ENCODE measurements at places on chromosomes 7 and 10.

DNA sequence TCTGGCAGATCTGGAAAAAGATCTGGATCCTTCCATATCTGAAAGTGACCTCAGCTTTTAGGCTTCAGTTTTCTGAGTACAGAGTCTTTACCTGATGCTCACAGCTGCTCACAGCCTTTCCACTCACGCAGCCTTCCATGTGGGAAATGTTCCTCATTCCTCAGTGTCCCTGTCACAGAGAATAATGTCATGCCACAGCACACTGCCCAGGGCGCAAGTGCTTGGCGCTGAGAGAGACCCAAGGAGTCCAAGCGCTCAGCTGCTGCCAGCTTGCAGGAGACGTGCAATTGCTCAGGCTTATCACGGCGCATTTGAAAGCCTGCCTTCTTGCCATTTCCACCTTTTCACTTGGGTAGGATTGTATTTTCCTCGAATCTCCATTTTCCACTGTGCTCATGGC lies 271.9 kb upstream of the MKI67 start:
- no peak for DNase-seq

- DNase-seq: no peak
These were observed 126.8 kb downstream of the ADRA2A start for GRCh38 chr10:111203615-111204014.

- DNase-seq: peak; percentile 63
These were observed at the start of gene SFXN2 for GRCh38 chr10:102714621-102715455. Gene SFXN2 (plus strand): TSS chr10:102714636. CDS start chr10:102726637, 12,001 bp downstream.

- no peak for DNase-seq
These were observed 79.5 kb upstream of the PRSS58 start for GRCh38 chr7:142337054-142338001.

GRCh38 chr10:114471906-114472876 lies 67.9 kb upstream of the AFAP1L2 start:
- DNase-seq: no peak

DNA sequence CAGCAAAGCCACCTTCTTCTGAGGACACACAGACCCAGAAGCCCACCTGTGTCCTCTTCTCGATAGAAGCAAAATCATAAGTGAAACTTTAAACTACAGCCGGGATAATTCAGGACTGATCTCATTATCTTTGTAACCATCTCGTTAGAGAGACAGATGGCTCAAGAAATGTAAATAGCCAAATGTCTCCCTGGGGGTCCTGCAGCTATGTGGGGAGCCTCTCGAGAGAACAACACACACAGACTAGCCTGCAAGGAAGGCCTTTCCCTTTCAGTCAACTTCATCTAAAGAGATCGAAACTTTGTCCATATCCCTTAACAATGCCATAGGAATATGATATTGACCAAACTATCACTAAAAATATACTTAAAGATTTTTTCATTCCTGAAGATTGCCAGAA lies 93.5 kb downstream of the VWC2 start:
- DNase-seq: no peak

DNA sequence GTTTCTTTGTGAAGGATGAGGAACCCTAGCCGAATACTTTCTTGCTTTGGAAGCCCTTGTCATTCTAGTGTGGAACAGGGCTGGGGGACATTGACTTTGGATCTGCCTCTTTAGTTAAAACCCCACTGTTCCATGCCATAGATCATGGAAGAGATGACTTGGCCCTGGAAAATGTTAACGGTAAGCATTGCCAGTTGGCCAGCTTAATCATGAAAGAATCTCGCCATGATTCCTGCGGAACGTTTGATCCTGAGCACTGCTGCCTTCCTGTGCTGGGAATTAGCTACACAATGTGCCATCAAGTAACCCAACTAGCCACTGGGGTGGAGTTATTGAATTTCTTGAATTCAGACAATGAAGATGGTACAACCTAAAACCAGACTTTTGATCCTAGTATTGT lies 177.6 kb upstream of the FZD8 start:
- DNase-seq: no peak

- no peak for DNase-seq
These were observed 546.6 kb downstream of the INHBA start for GRCh38 chr7:41156268-41156667.

GRCh38 chr7:31974351-31974750 lies 95.9 kb downstream of the PDE1C start:
- DNase-seq: no peak

DNA sequence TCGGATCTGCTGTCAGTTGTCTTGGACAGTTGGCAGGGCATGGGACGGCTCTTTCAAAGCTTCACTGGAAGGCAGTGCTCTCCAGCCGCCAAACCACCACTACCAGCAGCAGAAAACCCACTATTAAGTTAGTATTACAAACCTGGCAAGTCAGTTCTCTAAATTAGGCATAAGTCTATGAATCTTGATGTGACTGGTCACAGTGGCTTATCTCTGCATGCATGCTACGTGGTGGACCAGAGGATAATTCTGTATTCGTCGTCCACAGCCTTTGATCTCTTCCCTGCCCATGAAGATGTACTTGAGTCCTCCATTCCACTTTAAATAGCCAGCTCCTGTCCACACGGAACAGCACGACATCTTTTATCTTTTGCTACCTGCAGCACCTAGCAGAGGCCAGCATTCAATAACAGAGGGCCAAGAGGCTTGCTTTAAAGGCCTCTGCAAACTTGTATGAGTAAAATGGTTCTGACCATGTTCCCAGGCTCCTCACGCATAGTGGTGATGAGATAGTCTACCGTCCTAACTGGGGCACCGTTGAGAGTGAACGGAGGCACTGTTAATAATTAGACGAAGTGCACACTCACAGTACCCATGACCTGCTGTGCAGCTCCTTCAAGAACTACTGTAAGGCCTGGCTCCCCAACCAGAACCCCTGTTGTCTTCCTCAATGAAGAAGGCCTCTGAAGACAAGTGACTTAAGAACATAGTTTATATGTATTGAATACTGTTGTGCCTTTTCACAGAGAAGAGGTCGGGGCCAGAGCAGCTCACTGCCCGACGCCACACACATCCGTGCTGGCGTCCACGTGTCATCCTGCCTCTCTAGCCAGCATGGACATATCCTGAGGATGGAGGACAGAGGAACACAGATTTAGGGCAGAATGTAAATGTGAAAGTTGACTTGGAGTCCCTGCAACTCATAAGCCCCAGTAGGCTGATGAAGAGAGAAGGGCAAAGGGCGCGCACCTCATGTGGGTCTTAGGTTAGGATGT lies 1.0 kb downstream of the GPR146 start:
- DNase-seq: peak; percentile 73

GRCh38 chr7:6198689-6199595 lies 73.5 kb downstream of the CYTH3 start:
- no peak for DNase-seq

GRCh38 chr10:59580026-59580863 lies 129.4 kb downstream of the SLC16A9 start:
- DNase-seq: no peak
